ENCODE measurements at places on chromosomes 4 and X.

GRCh38 chr4:147494301-147494700, 13.4 kb downstream of the EDNRA start:
- no peak for DNase-seq

DNA sequence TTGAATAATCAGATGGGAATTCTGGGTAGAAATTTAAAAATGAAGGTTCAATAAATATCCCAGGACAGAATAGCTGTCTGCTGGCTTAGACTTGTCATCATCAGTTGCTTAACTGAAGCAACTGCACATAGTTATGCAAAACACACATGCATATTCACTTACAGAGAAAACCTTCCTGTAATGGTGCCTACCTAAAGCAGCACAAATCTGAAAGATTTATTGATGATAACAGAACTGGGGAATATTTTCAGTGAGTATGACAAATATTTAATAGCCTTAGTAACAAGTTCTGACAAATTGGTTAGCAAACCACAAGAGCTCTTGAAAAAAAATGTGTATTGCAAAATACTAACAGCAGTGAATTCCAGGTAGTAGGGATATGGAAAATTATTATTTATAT, 606.8 kb upstream of the BOD1L1 start:
- DNase-seq: no peak

- peak; percentile 20 for DNase-seq
Measured at GRCh38 chrX:43559644-43560043, 96.5 kb upstream of the MAOA start.

DNA sequence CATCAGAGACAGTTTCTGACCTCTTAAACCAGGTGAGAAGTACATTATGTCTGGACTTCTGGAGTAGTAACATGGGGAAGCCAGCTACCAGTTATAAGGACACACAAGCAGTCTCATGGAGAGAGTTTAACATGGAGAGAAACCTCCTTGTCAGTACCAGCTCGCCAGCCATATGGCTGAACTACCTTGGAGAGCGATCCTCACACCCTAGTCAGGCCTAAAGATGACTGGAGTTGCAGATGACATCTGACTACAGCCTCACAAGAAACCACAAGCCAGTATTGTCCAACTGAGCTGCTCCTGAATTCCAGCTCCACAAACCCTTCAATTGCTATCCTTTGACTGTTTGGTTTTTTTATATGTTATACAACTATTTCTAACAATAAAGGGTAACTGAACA, 49.8 kb downstream of the PDHA2 start:
- DNase-seq: no peak

DNA sequence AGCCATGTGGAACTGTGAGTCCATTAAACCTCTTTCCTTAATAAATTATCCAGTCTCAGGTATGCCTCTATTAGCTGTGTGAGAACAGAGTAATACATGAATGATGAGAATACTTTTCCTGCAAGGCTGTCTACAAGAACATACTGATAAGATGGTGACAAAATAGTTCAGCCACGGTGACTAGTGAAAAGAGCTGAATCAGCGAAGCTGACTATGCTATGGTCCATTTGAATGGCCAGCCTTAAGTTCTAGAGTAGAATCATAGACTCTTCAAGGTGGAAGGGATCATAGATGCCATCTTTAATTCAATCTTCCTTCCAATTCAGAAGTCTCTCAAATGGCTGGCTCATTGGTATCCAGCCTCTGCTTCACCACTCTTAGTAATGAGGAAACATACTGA, 163.3 kb downstream of the SPANXN1 start:
- no peak for DNase-seq

DNA sequence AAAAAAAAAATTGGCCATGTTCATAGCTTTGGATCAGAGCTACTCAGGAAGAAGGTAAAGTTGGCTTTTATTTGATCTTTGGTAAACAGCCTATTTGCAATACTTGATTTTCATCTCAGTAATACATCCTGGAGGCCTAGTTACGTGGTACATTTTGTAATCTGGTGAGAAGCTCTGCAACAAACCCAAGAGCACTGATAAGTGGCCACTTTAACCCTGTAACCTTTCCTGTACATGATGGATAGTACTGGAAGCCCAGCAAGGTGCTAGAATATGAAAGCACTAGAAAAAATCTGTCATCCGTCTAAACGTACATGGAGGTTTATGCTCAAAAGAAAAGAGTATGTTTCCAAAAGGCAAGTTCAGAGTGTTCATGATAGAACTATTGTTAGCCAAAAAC, 88.3 kb upstream of the BMP2K start:
- DNase-seq: no peak

- DNase-seq: no peak
Measured at GRCh38 chr4:139017861-139018260, 2.3 kb downstream of the NOCT start.

GRCh38 chr4:62135565-62136156, 935.5 kb downstream of the ADGRL3 start:
- no peak for DNase-seq

DNA sequence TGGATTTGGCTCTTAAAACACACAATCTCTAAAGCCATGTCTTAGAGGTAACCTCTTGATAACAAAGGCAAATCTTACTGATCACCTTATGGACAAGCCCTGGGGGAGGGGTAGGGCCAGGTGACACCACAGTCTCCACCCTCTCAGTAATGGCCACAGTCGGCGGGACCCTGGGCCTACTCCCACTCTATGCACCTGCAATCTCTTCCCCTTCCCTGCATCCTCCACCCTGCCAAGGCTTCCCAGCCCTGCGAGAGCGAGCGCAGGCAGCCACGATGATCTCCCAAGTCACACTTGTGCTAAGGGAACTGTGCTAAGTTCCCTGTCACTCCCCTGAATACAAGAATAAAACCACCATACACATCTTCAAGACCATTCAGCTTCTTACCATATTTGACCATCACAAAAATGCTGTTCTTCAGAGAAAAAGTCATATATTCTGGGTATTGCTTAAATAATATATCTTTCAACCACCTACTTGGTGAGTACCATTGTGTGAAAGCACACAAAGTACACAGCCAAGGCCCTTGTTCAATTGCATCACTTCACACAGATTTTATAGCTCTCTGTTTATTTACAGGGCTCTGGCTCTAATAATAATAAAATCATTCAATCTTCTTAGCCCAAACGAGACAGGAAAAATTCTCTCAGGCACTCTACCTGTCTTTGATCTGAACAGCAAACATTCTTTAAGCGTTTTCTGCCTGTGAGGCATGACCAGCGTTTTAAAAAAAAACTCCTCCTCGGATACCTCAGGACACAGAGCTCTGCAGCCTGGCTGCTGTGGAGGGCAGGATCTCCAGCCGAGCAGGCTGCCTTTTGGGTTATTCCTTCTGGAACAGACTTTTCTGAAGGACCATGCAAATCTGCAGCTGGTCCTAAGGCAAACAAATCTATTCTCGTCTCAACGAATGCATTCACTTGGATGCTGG, 115.7 kb upstream of the MAP3K15 start:
- no peak for DNase-seq

- no peak for DNase-seq
Measured at GRCh38 chrX:152988536-152989291, 5.2 kb downstream of the PNMA5 start.

- no peak for DNase-seq
Measured at GRCh38 chrX:154310616-154311536, 15.3 kb downstream of the TKTL1 start.

- no peak for DNase-seq
Measured at GRCh38 chr4:152961773-152962115, 25.6 kb downstream of the FHDC1 start.

DNA sequence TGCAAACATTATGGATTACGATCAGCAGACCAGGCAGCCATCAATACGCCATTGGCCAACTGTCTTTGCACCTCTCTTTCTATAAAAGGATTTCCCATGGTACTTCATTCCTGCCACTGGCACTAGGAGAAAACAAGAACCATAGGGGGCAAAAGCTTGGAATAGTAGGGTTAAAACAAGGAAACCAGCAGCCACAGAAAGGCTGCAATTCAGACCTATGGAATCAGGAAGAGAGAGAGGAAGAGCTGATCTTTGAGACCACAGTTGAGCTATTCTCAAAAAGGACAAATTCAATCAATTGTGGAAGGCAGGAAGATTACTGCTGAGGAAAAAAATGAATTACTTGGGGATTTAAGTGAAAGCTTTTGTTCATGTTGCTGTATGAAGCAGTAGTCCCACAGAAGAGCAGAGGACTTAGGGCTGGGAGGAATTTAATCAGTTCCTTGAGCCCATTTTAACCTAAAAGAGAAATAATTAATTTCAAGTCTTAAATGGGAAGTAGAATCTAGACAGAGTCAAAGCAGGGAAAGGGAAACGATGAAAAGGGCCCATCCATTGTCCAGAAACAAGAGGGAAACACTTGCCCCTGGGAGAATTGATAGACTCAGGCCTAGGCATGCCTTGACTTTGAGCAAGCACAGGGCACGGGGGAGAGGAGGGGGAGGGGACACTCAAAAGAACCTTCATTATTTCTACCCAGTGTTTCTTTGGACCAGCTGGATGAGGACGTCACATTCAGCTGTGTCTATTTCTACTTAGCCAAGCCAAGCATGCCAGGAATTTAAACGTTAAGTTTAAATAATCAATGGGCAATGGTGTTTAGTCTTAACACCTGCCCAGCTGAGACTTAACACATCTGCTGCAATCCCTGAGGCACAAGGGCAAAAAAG, 50.7 kb downstream of the SCD5 start:
- no peak for DNase-seq

GRCh38 chr4:60042941-60043340, 1157.2 kb upstream of the ADGRL3 start:
- no peak for DNase-seq

- DNase-seq: no peak
Measured at GRCh38 chrX:9907645-9908387, 59.3 kb upstream of the CLDN34 start.

- no peak for DNase-seq
Measured at GRCh38 chrX:24034485-24034884, 7.5 kb upstream of the KLHL15 start.

DNA sequence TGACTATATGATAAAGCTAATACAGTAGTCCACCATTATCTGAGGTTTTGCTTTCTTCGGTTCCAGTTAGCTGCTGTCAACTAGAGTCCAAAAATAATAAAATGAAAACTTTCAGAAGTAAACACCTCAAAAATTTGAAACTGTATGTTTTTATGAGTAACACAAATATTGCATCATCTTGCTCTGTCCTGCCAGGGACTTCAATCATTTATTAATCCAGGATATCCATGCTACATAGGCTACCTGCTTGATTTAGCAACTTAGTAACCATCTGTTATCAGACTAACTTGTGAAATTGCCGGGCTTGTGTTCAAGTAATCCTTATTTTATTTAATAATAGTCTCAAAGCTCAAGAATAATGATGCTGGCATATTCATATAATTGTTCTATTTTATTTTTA, 1537.8 kb upstream of the PABPC4L start:
- DNase-seq: no peak

DNA sequence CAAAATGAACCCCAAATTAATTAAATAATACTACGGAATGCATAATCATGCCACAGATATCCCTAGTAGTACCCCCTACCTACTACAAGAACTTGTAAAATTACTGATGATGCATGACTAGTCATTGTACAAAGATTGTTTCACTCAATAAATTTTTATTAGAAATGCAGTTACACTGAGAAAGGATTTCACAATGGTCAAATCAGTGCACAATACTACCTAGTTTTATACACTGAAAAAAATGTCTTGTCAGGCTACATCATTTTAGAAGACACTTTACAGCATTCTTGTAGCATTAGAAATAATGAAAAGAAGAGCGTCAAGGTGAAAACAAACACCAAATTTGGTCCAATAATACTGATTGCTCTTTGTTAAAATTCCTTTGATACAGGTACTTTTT, 178.8 kb downstream of the GPM6A start:
- DNase-seq: no peak

GRCh38 chr4:16706251-16706650, 192.2 kb downstream of the LDB2 start:
- no peak for DNase-seq

- peak; percentile 34 for DNase-seq
Measured at GRCh38 chrX:56788229-56788628, 59.2 kb downstream of the NBDY start.

- DNase-seq: no peak
Measured at GRCh38 chrX:104430742-104431119, 135.3 kb upstream of the IL1RAPL2 start.

- no peak for DNase-seq
Measured at GRCh38 chr4:102477657-102478056, 23.5 kb upstream of the NFKB1 start.

GRCh38 chrX:22150371-22150770, 118.2 kb downstream of the PHEX start:
- DNase-seq: no peak

- no peak for DNase-seq
Measured at GRCh38 chr4:143616771-143617170, 83.7 kb downstream of the FREM3 start.

DNA sequence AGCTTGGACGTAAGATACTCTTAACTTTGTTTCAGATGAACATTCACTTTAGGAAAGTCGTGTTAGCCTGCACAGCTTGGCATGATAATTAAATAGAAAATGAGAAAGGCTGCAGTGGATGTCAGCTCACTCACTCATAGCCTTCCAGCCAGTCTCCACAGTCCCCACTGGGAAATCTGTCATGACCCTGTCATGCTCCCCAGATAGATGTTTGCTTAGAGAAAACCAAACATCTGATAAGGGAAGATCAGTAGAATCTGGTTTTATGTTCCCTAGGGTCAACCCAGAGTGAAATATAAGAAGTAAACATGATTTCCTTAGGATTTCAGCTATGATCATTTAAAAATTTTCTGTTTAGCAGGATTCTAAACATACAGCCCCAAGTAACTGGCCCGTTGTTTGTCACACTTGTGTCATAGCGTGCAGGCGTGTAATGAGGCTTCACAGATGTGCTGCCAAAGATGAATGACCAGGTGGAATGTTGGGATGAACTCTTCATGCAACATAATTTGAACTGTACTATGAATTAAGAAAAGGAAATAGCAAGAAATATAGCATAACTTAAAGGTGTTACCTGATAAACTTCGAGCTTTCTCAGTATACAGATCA, 180.1 kb downstream of the BANK1 start:
- DNase-seq: no peak

- DNase-seq: no peak
Measured at GRCh38 chr4:73664470-73664869, 44.2 kb upstream of the RASSF6 start.

- no peak for DNase-seq
Measured at GRCh38 chrX:6968231-6968630, 179.3 kb upstream of the STS start.

- no peak for DNase-seq
Measured at GRCh38 chr4:86957215-86957614, 22.4 kb downstream of the AFF1 start.

GRCh38 chr4:21181716-21182115, 481.5 kb downstream of the PACRGL start:
- DNase-seq: no peak

GRCh38 chr4:14841801-14842768, 160.2 kb upstream of the CPEB2 start:
- no peak for DNase-seq

GRCh38 chr4:124018383-124019317, 622.1 kb downstream of the SPRY1 start:
- peak; percentile 51 for DNase-seq

- peak; percentile 40 for DNase-seq
Measured at GRCh38 chr4:7744142-7744804, 195.4 kb downstream of the AFAP1 start.
